ENCODE measurements at places on chromosomes 3 and 15.

- no peak for DNase-seq
Measured at GRCh38 chr3:194162070-194162678, 26.2 kb downstream of the HES1 start.

DNA sequence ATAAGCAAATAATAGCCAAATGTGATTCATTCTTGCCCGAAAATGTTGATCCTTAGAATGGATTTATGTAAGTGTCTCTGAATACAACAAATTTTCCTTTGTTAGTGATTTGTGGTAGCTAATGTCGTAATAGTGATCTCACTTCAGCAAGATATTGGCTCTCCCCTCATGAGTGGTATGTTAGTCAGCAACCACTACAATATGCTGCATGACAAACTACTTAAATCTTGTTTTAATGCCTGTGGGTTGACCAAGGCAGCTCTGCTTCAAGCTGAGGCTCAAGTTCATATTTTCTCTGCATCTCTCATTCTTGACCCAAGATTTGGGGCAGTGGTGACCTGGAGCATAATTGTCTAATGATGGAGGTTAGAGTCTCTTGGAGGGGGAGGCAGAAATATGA lies 49.8 kb upstream of the GALNT15 start:
- DNase-seq, result no peak

- DNase-seq, result no peak
Measured at GRCh38 chr15:66670762-66671580, 31.1 kb upstream of the SMAD6 start.

- DNase-seq, result no peak
Measured at GRCh38 chr3:186281176-186281575, 80.9 kb downstream of the DGKG start.

- DNase-seq, result no peak
Measured at GRCh38 chr3:21049334-21050062, 701.5 kb downstream of the ZNF385D start.

- no peak for DNase-seq
Measured at GRCh38 chr3:155382396-155383042, 89.0 kb upstream of the STRIT1 start.

DNA sequence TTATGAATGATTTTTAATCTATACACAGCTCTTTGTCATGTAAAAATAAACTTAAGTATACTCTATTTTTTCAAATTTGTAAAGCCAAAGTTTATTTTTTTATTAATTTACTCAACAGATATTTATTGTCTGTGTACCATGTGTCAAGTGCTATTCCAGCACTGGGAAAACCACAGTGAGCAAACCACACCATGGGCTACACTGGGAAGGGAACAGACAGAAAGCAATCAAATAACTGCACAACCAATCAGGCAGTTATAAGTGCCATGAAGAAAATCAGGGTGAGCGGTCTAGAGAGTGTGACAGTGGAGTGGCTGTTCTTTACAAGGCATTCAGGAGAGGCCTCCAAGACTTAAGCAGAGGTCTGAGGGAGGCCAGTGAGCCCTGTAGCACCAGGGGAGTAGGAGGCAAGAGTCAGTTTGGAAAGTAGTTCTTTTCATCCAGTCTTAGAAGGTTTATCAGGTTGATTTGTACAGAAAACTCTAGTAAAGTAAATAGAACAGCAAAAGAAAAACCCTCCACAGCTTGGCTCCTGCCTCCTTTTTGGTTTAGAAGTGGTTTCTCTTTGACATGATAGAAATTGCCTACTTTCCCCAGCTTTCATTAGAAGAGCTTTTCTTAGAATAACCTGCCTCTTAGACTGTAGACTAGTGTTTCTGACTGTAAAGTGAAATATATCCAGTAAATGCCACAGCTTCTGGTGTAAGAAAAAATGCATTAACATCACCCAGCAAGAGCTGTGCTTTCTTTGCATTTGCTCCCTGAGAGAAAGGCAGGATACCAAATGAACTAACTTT lies 13.7 kb downstream of the EIF2AK4 start:
- DNase-seq, result no peak

- no peak for DNase-seq
Measured at GRCh38 chr15:97786741-97787140, 173.8 kb upstream of the ARRDC4 start.

DNA sequence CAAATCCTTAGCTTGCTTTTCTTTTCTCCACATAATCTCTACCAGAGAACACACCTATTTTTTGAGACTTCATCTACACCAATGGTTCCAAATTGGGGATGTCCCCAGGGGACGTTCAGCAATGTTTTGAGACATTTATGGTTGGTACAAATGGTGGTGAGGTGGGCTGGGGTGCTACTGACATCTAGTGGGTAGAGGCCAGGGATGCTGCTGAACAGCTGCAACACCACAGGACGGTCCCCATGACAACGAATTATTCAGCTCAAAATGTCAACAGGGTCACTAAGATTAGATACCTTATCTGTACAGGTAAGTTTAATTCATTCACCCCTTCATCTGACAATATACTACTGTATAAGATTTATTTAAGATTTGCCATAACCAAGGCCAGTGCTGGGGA lies 14.4 kb downstream of the GK5 start:
- DNase-seq, result no peak
